ENCODE measurements at places on chromosomes 13 and 19.

GRCh38 chr19:47740866-47741519, 4.4 kb upstream of the NOP53 start:
- no peak for DNase-seq

DNA sequence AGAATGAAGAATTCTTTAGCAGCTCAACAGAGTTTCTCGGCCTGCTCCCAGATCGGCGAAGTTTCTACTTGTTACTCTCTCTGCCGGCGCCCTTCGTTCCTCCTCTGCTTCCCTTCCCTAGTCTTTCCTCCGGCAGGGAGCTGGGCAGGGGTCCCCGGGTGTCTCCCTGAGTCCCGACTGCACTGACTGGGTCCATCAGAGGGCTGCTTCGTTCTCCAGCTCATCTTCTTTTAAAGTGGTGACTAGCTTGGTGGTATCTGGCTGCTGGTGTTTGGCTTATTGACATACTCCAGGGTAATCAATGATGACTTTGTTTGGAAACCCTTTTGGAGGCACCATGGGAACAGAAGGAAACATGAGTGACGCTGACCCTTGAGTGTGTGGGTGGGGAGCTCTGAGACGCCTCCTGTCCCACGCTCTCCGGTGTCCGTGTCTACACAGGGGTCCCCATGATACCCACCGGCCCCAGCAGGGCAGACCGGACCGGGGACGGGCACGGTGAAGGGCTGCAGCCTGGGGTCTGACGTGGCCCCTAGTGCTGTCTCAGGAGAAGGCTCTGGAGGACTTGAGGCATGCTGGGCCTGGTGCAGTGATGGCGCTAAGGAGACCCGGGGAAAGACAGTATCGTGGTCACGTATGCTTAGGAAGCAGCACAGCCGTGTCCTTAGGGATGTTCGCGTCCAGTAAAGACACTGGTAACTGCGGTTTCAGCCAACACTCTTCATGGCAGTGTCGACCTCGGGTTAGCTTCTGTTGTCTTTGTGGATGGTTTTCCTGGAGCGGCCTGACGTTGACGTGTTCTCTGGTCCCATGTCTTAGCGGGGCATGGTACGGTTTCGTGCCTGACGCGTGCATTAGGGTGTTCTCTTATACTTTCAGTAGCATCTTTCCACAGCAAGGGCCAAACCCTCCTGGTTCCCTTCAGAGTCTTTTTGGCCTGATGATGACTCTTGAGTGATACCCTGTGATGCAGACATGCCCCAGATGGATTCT, 23.8 kb downstream of the NAXD start:
- DNase-seq, result no peak

DNA sequence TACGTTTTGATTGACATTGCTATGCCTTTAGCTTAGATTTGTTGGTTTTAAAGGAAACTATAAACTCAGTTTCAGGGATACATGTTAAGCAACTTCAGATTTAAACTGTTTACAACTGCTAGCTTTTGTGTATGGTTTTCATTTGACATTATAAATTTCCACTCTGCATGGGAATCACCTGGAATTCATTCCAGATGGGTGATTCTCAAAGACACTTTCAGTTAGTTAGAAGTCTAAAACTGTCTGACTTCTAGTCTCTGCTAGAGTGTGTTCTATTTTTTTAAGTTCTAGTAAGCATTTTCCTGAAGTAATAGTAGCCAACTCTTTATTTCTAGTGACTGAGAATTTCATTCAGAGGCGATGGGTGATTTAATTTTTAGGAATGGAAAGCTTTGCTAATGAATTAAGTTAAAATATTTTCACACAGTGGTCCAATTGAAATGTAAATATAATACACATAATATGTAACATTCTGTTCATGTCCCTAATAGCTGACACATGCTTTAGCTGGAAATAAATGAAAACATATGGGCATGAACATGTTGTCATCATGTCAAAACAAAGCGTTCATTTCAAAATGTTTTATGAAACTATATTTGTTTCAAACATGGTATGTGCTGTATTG, 58.3 kb upstream of the CSNK1A1L start:
- no peak for DNase-seq

GRCh38 chr13:27166313-27166712, 5.3 kb downstream of the USP12 start:
- DNase-seq, result no peak

- DNase-seq, result no peak
These were observed 80.8 kb downstream of the SHISA2 start for GRCh38 chr13:25971047-25971446.

DNA sequence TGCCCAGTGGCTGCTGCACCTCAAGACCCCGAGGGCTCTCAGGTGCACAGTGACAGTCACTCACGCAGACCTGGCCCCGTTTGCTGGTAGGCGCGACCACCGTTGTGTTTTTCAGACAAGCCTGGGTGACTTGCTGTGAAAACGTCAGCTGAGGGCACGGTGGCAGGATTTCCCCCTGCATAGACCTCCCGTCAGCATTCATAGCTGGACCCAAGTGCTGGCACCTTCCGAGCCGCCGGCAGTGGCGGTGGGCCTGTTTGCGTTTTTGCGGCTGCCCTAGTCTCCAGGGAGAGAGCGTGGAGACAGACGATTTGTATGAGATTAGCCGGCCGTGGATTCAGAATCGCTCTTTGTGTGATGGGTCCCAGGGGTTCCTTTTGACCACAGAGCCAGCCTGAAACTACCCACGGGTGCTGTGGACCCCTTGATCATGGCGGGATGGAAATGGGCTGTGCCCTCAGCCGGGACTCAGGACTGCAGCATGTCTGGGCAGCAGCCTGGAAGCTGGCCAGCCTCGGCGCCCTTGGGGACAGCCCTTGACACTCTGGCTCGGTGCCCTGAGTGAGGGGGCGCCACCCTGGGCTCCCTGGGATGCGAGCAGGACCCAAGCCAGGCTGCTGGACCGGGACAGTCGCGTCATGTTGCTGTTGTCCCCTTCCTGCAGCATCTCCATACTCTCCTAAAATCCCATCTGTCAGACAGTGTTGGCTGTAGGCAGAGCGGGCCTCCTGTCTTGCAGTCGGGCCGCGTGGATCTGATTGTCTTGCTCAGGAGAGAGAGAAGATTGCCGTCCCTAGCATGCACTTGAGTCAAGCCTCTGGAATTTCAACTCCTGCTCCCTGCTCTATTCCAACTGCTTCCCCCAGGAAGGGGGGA, 8.6 kb downstream of the KDM4B start:
- DNase-seq, result no peak
